ENCODE measurements at places on chromosomes 3 and 15.

DNA sequence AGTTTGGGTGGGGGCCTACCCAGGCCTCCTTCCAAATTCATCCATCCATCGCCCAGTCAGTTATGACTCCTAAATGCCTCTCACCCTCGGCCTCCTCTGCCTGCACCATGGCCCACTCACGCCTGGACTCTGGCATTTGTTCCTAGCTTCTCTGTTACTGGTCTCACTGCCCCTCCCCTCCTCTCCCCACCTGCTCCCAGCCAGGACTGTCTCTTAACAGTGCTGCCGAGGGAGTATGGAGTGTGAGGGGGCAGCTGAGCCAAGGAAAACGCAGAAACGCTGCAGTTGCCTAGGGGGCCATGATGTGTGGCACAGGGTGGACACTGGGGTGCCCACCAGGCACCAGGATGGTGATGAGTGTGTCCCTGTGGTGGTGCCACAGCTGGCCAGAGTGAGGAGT is 3.1 kb downstream of the RCCD1 start:
- no peak for DNase-seq

- no peak for DNase-seq
Observed at GRCh38 chr3:187044206-187044605, 95.1 kb downstream of the RPL39L start.

GRCh38 chr3:186464424-186465093 is 79.6 kb downstream of the CRYGS start:
- DNase-seq = no peak

DNA sequence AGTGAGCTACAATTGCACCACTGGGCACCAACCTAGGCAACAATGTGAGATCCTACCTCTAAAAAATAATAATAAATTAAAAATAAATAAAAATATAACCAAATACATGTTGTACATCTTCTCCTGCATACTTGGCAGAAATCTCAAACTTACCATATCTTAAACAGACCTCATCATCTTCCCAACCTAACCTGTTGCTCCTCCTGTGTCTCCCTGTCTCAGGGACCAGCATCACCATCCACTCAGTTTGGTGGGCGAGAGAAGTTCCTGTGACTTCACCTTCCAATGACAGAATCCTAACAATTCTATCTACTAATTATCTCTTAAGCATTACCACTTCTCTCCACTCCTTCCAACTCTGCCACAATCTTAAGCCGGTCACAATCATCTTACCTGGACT is 3.3 kb downstream of the PIK3R4 start:
- no peak for DNase-seq

GRCh38 chr3:76679541-76679940 is 360.4 kb upstream of the ROBO2 start:
- no peak for DNase-seq
